HT-29 (cell line): ENCODE measurements at places on chromosomes 1 and 21. TPM values are rescaled to one million over a fixed set of nuclear protein-coding genes. Genes with fewer than 3 reads are reported as not detected.

The SERINC2 gene
- 75.9 and 80.4 TPM in 2 replicates for total RNA-seq

The S100A5 gene
- total RNA-seq = 4.0 and 9.8 TPM in 2 replicates

The FCRL2 gene
- total RNA-seq = not detected in 2 replicates

The PTPN7 gene
- total RNA-seq = 16.3 and 16.8 TPM in 2 replicates

The TPTE gene
- not detected in 2 replicates for total RNA-seq

The BATF3 gene
- 0.23 and 0.34 TPM in 2 replicates for total RNA-seq

The HES3 gene
- total RNA-seq = not detected in 2 replicates

The CA6 gene
- total RNA-seq = not detected in 2 replicates

The PAPPA2 gene
- not detected in 2 replicates for total RNA-seq

The NUAK2 gene
- total RNA-seq = 2.4 and 3.9 TPM in 2 replicates

The GPN2 gene
- total RNA-seq = 25.2 and 37.2 TPM in 2 replicates

- peak; percentile 76 for DNase-seq
These were observed 4.9 kb upstream of the POFUT2 start for GRCh38 chr21:45292399-45293219.

DNA sequence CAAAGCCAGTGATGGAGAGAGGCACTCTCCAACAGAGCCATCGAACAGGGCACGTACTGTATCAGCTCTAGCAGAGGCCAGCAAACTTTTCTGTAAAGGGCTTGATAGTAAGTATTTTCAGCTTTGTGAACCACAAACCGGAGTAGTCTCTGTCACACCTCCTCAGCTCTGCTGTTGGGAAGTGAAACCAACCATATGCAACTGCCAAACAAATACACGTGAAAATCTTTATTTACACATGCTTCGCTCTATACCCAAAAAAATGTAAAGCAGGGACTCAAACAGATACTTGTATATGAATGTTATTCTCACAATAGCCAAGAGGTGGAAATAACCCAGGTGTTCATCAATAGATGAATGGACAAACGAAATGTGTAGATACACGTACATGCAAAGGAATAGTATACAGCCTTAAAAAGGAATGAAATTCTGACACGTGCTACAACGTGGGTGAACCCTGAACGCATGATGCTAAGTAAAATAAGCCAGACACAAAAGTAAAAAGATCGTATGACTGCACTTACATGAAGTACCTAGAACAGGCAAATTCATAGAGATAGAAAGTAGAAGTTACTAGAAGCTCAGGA, 39.0 kb downstream of the SETD4 start:
- DNase-seq = no peak

- no peak for DNase-seq
These were observed 15.2 kb downstream of the CDCP2 start for GRCh38 chr1:54137534-54138061.

- DNase-seq = no peak
These were observed at the start of gene AMPD1 for GRCh38 chr1:114695430-114696058. Gene AMPD1 (minus strand): TSS chr1:114695546. CDS start chr1:114695471, 75 bp downstream.

GRCh38 chr1:223207293-223208066, 64.4 kb upstream of the TLR5 start:
- DNase-seq = no peak

- no peak for DNase-seq
These were observed 11.6 kb upstream of the HIPK1 start for GRCh38 chr1:113917400-113918082.

GRCh38 chr1:8661185-8662110, 156.0 kb downstream of the RERE start:
- DNase-seq = no peak

- DNase-seq = peak; percentile 13
These were observed 484 bp downstream of the DFFB start for GRCh38 chr1:3857791-3858129.

DNA sequence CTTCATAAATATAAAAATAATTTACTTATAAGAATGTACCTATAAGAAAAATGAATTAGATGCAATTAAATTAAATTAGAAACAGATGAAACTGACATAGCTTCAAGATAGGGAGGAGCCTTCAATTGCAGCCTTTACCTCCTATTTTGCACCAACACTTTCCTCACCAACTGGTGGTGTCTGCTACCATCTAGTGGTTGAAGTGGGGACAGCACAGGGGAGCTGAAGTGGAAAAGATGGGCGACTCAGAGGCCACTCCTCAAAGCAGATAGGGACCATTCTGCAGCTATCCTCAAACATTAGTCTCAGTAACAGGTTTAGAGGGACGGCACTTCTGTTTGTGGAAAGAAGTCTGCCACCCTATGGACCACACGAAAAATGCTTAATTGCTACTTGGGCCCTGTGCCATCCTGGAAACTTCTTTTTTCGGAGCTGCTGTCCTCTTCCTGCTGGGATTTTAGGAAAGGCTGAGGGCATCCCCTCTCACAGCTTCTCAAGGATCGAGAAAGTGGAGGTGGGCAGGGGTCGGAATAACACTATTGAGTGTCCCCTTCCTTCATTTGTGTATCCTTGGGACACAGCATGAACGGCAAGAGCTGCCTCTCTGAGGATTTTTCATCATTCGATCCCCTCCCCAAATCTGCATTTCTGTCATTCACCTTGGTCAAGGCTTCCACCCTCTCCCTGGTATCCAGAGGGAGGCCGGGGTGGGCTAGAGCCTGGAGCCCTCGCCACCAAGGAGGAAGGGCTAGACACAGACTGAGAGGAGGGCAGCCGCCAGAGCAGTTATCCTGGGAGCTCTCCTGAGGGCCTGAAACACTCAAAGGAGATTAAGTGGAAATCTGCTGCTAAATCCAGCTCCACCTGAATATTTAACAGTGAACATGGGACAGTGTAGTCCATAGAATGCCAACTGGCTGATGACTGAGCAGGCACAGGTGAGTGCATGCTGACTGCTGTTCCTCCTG, 9.6 kb downstream of the PROK1 start:
- DNase-seq = peak; percentile 89

DNA sequence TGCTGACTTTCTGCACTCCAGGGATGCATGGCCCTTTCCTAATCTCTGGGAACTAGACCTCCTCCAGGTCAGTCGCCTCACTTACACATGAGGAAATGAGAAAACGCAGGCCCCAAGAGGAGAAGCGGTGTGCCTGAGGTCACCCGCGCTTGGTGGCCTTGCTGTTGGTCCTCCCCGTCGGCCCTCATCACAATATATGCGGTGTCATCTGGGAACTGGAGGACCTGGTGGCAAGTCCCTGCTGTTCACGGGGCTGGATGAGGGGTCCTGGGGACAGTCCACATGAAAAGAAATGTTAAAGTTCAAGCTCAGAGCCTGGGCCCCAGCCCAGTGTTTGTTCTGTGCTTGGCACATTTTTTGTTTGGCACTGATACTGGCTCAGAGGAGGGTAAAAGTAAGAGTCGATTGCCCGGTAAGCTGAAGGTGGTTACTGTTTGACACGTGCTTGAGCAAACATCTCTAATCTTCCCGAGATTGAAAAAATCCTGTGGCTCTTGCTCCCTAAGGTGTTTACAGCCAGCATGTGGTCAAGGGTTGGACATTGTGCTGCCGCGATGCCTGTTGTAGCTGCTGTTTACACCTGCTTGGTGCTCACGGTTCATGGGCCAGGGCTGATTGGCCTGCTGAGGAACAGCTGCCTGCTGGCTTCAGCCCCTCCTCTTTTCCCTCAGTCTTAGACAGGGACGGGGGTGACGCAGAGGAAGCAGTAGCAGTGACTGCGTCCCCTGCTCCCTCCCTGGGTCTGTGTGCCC, 5.2 kb downstream of the COQ8A start:
- peak; percentile 3 for DNase-seq

DNA sequence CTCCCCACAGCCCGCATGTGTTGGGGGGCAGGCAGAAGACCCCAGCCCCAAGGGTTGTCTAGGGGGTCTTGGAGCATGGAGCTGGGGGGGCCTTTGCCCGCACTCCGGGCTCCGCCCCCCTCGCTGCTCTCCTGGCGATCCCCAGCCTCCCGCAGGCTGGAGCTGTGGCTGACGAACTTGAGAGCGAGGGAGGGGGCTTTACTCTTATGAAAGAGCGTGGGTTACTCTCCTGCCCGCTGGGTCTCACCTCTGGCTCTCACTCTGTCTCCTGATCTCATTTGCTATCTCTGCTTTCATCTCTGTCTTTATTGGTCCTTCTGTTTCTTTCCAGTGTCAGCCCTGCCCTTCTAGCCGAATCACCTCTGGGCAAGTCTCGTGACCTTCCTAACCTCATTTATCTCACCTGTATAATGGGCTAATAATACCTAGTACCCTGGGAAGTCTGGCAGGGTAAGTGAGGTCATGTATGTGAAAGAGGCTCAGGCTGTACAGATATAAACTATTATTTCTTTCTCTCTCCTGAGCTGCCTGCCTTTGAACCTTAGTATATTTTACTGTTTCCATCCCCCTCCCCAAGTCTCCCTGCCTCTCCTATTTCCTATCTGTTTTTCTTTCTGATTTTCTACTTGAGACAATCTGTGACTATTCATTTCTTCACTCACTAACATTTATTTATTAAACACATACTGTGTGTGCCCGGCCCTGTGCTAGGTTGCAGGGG, 731 bp downstream of the EFNA4 start:
- DNase-seq = peak; percentile 34

- DNase-seq = no peak
These were observed 71.6 kb downstream of the CDC14A start for GRCh38 chr1:100423832-100424337.

- no peak for DNase-seq
These were observed 66.4 kb downstream of the MARK1 start for GRCh38 chr1:220594356-220594755.

- DNase-seq = no peak
These were observed 183.8 kb downstream of the DNAH14 start for GRCh38 chr1:225113265-225113664.

DNA sequence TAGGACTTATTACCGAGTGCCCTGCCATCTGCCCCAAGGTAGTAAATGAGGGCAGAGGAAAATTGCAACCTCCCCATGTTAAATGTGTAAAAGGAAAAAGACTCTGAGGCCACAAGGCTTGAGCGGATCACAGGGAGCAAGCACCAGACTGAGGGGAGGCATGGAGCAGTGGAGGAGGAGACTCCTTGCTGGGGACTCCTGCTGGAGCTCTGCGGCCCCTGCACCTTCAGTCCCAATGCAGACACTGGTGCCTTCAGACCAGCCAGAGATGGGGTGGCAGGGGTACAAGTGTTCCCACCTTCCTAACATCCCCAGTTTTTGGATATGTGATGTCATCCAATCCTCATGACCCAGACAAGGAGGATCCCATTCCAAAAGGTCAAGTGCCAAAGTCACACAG, 128.4 kb upstream of the NGF start:
- DNase-seq = no peak
